ENCODE measurements at places on chromosomes 3 and 15. TPM values are rescaled to one million over a fixed set of nuclear protein-coding genes. Genes with fewer than 3 reads are reported as not detected.

DNA sequence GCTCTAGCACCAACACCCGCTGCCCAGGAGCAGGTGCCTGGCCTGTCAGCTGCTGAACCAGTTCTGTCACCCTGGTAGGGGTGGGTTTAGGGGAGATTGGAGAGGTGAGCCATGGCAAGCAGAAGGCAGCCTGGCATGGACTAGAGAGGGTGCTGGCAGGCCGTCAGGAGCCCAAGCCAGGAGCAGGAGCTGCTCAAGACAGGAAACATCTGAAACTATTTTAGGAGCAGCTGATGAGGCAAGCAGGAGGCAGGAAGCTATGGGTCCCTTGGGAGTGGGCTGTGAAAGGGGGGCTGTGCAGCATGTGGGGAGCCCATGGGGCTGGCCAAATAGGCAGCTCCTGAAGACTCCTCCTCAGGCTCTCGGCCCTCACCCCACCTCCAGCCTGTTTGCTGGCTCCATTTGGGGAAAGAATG is 2.3 kb downstream of the INKA1 start:
- peak overlapping the region; percentile 92 for H3K27ac ChIP-seq
- H3K4me1 ChIP-seq = no peaks in the 10 kb centered on the region
- no peak overlapping the region for H3K4me3 ChIP-seq
- H3K36me3 ChIP-seq = no peaks in the 10 kb centered on the region
- peak; percentile 83 for DNase-seq
- no peaks in the 10 kb centered on the region for H3K27me3 ChIP-seq

The CDHR4 gene
- total RNA-seq = 1.3 TPM

DNA sequence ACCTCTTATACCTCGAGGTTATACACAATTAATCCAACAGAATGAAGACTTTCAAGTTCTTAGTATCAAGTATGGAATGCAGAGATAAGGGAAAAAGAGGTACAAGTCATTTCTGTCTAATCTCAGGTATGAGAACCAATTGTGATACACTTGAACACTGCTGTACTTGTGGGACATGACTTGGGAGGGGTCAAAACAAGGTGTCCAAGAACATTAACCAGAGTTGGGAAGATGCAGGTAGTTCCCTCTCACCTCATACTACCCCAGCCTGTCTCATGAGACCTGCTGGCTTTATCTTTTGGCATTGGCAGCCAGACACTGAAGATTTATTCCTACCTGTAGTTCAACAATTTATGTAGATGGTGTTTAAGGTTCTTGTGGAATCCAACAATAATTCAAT is 209.7 kb downstream of the NR1D2 start:
- H3K4me1 ChIP-seq = no peaks in the 10 kb centered on the region
- no peaks in the 10 kb centered on the region for H3K36me3 ChIP-seq

- peak overlapping the region; percentile 83 for H3K4me3 ChIP-seq
- H3K27ac ChIP-seq = no peak overlapping the region
- H3K4me1 ChIP-seq = peaks cover 37% of the 10 kb centered on the region
Measured at GRCh38 chr3:138186221-138186620, 880 bp upstream of the ARMC8 start.

GRCh38 chr3:14687360-14687759 is 12.4 kb downstream of the C3orf20 start:
- H3K4me3 ChIP-seq = no peak overlapping the region
- H3K27ac ChIP-seq = no peak overlapping the region
- H3K36me3 ChIP-seq = no peaks in the 10 kb centered on the region
